IPS DF 6.9 (cell line): ENCODE measurements at places on chromosomes 5 and 9.

DNA sequence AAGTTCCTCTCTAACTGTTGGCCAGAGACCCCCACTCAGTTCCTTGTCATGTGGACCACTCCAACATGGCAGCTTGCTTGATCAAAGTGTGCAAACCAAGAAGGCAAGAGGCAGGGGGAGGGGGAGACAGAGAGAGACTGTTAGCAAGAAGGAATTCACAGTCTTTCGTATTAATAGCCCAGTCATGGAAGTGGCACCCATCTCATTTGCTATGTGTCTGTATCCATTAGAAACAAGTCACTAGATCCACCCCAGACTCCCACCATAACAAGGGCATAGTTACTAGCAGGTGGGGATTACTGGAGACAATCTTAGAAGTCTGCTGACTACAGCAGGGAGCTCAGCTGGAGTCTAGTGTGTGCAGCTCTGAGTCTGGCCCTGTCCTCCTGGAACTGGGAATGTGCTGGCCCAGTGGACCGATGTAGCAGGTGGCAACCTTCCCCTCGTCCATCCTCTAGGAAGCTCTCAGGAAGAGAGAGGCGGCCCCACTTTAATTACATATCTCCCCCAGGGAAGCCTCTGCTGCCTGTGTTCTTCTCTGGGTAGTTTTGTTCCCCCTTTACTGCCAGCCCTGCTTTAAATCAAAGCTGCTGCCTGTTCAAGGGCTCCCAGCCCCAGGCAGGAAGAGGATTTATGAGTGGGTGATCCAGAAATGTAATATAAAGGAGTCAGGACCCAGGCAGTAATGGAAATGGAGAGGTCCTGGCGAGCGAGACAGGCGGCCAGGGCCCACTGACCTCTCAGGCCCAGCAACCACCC, 47.8 kb upstream of the ALDH1B1 start:
- DNase-seq = no peak

DNA sequence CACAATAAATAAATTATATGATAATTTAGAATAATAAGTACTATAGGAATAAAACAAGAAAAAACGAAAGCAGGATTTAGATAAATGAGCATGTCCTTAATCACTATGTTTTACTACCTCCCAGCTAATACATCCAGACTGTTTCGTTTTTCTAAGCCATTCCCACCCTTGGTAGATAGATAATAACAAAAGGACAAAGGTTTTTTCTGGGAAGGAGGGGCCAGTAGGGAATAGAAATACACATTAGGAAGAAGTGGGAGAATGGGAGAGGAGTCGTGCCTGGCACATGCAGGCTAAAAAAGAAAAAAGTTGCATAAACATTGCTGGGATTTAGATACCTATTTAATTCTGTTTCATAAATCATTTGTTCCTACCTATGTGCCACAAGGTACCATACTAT, 97.1 kb downstream of the MTX3 start:
- no peak for DNase-seq

DNA sequence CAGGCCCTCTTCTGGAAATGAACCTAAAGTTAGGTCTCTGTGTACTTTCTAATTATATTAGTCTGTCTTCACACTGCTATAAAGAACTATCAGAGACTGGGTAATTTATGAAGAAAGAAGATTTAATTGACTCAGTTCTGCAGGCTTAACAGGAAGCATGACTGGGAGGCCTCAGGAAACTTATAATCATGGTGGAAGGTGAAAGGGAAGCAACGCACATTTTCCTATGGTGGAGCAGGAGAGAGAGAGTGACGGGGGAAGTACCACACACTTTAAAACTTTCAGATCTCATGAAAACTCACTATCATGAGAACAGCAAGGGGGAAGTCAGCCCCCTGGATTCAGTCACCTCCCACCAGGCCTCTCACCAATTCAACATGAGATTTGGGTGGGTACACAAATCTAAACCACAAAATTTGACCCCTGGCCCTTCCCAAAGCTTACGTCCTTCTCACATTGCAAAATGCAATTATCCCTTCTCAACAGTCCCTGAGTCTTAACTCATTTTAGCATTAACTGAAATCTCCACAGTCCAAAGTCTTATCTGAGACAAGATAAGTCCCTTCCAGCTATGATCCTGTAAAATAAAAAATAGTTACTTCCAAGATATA, 40.7 kb downstream of the TRIP13 start:
- no peak for DNase-seq

DNA sequence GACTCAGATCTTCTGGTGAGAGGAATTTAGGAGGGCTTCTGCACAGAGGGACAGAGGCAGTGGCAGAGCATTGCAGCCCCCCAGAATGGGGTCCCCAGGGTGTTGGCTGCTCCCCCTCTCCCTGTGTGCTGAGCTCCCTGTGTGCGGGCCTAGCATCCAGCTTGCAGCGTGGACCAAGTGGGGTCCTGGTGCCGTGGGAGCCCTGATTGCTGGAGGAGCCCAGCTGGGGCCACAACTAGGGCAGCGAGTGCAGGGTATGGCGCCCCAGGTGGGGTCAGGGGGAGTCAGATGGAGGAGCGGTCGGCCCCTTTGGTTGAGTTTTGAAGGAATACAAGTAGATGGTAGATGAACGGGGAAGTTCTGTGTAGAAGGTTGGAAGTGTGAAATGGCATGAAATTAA, 66.7 kb downstream of the TRIO start:
- DNase-seq = no peak

- no peak for DNase-seq
Measured at GRCh38 chr9:124346347-124347163, 68.7 kb downstream of the PSMB7 start.

- peak; percentile 60 for DNase-seq
Measured at GRCh38 chr9:19471737-19472648, 63.2 kb downstream of the ACER2 start.

DNA sequence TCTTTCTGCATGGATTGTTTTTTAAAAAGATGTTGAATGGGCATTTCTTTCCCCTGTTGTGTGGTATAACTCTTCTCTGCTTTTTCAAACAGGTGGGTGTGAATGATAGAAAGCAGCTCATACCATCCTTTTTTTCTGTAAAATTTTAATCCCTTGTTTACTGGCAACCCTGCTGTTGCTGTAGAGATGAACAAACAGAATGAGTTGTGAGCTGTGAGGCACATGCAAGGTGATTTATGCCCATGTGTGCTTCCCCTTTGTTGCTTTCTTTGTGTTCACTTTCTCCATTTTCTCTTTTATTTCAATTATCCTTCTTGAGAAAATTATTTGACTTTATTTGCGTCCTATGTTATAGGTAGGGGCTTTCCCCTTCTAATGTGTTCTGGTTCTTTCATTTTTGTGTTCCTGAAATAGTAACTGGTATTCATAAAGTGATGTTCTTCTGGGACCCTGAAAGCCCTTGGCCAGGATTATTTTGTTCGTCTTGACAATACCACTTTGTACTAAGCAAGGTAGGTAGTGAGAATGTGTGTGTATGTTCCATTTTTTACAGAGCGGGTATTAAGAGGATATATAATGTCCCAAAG, 79.9 kb downstream of the AOPEP start:
- DNase-seq = no peak

DNA sequence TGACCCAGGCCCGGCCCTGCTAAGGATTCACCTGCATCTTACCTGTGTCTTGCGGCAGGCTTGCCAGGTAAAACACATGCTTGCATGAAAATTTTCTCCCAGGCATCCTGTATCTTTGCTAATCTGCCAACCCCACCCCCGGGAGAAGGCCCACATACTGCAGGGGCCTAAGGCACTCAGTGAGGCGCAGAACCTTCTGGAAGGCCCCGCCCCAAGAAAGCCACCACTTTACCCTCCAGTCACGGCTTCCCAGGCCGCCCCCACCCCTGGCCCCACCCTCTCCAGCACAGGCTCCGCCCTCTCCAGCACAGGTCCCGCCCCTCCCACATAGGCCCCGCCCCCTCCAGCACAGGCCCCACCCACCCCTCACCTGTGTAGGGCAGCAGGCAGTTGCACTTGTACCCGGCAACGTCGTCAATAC, 29.8 kb upstream of the SEC16A start:
- DNase-seq = no peak

- DNase-seq = no peak
Measured at GRCh38 chr5:80620211-80620610, 34.2 kb upstream of the MSH3 start.

DNA sequence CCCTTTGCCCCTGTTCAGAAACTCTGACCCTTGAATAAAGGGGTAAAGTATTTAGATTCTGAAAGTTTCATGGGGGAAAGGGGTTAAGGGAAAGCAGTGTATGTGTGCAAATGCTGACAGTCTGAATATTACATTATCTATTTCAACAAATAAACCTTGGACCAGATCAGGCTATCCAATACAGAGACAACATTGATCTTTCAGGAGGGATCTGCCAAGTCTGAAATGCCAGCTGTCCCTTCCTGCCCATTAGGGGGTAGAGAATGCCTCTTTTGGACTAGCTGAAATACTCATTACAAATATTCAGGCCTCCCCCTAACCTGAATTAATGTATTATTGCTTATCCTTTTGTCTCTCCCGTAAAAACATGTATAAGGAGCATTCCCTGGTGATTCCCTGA, 219.5 kb downstream of the NR3C1 start:
- DNase-seq = no peak

- DNase-seq = peak; percentile 37
Measured at GRCh38 chr5:167358868-167359492, 932.5 kb upstream of the WWC1 start.

DNA sequence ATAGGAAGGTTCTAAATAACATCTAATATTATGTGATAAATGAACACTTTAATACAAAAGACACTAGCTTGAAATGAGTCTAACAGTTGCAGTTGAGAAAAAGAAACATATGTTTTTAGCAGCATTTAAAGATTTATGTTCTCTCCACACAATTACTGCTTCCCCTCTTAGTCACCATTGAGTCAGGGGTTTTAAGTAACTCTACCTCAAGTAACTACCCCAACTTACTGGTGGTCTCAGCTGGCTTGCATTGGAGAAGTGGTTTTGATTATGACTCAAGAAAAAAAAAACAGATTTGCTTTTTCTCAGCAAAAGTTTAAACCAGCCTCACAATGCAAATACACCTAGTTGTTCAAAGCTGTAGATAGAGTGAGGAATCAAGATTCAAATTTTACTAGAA, 1216.5 kb upstream of the CDH9 start:
- no peak for DNase-seq

DNA sequence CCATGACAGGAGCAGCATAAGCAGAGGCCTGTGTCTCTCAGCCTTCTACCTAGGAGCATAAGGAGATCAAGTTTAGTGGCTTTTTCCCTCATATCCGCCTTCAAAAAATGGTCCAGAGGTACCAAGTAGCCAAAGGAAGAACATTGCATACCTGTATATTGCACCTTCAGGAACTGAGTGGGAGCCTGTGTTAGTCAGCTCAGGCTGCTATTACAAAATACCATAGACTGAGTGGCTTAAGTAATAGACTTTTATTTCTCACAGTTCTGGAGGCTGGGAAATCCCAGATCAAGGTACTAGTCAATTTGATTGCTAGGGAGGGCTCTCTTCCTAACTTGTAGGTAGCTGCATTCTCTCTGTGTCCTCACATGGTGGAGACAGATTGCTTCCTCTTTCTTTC, 597.4 kb upstream of the PTGER4 start:
- no peak for DNase-seq

GRCh38 chr5:135005076-135005475, 29.0 kb downstream of the PITX1 start:
- DNase-seq = no peak

- DNase-seq = no peak
Measured at GRCh38 chr5:148711961-148712360, 57.6 kb upstream of the HTR4 start.

- no peak for DNase-seq
Measured at GRCh38 chr5:1515921-1516571, 7.7 kb downstream of the LPCAT1 start.

DNA sequence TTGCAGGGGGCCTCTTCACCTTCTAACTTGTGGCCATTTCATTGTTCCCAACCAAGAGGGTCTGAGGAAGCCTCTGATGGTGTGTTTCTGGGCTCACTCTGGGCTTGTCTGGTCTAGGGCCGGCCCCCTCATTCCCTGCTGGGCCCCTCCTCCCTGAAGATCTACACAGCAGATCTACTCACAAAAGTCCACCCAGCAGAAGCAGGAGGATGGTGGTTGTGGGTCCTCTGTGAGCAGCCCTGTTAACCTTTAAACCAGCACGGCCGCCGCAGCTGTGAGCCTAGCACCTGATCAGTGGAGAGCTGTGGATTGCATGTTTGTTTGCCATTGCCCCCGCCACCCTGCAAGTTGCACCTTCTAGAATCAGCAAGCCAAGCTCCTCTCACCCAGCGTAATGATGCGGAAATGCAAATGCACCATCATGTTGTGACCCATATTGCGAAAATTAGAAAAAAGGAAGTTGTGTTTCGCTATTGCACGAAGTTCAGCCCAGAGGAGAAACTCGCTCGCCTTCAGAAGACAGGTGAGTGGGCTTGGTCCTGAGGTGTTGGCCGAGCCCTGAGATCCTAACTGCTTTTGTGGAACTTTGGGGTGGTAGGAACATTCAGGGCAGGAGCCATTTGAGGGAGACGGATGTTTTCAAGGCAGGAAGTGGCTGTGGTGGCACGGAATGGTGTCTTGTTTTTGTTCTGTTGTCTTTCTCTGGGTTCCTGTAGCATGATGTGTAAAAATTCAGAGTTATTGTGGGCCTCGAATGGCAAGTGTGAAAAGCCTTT, 16.7 kb downstream of the FGD3 start:
- no peak for DNase-seq

DNA sequence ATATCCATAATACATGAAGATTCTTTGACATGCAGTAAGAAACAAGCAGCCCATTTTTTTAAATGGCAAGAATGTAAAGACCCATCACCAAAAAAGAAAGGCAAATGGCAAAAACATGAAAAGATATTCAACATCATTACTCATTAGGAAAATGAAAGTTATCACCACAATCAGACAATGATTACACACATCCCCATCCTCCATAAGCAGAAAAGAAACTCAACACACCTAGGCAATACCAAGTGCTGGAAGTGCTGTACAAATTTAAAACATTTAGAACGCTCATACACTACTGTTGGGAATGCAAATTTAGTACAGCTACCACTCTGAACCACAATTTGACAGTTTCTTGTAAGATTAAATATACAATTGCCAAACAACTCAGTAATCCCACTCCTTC, 466.7 kb downstream of the ACTL7B start:
- no peak for DNase-seq

- no peak for DNase-seq
Measured at GRCh38 chr5:150710165-150710564, 9.3 kb upstream of the RBM22 start.

DNA sequence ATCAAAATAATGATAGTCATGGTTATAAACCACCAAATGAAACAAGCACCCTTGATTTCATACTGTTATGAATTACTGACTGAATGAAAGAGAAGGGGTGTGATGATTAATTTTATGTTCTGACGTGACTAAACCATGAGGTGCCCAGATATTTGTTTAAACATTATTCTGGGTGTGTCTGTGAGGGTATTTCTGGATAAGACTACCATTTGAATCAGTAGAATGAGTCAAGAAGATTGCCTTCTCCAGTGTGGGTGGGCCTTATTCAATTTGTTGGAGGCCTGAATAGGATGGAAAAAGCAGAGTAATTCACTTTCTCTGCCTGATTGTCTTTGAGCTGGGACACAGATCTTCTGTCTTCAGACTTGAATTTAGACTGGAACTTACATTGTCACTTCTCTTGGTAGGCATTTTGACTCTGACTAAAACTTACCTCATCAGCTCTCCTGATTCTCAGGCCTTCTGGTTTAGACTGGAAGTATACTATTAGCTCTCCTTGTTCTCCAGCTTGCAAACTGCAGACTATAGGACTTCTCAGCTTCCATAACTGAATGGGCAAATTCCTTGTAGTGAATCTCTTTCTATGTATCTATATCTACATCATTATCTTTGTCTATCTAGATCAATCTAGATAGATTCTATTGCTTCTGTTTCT, 321.9 kb upstream of the TARS1 start:
- no peak for DNase-seq

- DNase-seq = no peak
Measured at GRCh38 chr9:127049581-127049980, 72.9 kb downstream of the ANGPTL2 start.
